Stomach (tissue), 19 donors: ENCODE measurements at places on chromosomes 16 and 17.
A peak's percentile ranks its signal among the peaks of the same experiment; 100 is the strongest.

GRCh38 chr16:86241681-86242080 is 268.6 kb upstream of the FOXF1 start:
- no peak for DNase-seq

- no peak for DNase-seq
Observed at GRCh38 chr17:72171703-72172667, 51.2 kb downstream of the SOX9 start.

DNA sequence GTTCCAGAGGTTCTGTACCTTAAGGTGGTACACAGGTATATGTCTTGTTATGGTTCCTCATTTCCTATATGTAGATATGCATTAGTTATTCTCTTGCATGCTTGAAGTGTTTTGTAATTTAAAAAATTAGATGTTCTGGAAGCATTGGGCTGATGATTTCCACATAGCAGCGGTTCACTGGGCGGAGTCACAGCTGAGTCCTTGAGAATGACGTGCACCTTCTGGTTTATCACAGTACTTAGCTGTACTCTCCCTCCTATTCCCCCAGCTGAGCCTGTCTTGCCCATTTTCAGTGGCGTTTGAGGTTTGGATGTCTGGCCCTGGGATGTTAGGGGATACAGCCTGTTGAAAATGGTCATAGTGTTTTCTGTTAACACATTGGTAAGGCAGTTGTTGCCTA is 327.1 kb downstream of the SNX29 start:
- no peak for DNase-seq

DNA sequence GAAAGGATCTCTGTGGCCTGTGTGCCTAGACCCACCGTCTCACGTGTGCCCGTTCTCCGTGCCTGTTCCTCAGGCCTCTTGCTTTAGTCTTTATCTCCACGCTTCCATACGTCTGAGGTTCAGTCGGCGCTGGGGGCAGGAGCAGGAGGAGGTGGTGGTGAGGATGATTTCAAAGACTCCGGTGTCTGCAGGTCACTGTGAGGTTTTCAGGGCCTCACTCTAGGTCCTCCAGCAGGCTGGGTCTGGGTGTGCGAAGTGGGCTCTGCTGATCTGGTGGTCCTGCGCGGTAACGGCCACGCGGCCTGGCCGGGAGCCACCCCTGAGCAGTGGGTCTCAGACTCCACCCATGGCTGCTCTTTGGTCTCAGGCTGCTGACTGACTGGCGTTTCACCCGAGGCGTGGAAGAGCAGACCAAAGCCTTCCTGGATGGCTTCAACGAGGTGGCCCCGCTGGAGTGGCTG is 14.4 kb upstream of the CLEC18A start:
- DNase-seq: no peak

DNA sequence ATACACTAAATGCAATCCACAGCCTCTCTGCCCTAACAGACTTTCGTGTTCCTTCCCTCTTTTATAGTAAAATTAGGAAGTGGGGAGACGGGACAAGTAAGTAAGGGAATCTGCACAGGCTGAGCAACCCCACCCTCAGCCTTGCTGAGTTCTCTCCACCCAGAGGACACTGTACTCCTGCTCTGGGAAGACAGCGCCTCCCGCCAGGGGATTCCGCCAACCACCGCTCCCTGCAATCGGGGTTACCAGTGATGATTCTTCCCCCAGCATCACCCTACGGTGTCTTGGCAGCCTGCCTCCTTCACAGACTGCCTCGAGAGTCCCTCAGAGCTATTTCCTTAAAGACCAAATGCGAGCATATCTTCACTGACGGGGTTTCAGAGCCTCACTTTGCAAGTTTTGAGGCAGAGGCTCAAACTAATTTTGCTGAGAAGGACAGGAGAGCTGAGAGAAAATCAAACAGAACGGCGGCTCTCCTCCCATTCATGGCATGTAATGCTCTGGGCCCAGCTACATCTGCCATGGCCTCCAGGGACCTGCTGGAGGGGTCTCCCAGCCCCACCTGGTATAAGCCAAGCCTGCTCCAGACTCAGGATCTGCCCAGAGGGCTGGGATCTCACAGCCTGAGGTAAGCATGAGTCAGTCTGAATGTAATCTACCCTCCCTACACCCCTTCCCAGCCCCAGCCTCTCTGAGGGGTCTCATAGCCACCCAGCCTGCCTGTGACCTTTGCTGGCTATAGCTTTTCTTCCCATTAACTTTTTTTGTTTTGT is 22.7 kb upstream of the ASGR2 start:
- no peak for DNase-seq

DNA sequence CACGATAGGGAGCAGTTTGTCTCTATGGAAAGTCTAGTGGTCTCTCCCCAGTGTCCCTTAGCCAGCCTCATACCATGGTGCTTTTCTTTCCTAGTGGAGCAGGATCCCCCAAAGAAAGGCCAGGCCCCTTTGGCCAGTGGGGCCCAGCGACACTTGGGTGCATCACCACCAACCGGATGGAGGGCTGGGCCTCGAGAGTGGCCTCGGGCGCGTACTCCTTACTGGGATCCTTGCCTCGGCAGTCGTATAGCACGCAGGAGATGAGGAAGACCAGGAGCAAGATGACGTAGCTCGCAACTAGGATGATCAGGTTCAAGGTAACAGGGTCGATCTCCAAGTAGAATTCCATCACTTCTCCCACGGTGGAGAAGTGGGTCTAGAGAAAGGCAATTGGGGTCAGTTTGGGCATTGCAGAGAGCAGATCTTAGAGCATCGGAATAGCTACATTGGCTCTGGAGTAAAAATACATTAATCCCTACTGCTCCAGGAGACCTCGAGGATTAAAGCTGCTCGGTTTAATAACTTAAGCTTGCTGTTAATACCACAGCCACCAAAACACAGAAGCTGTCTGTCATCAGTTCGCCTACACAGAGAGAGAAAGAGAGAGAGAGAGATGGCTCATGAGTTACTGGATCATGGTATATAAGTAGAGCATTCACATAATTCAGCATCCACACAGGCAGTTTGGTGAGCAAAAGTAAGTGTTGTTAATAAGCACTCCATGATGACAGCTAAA is at the start of gene SMIM36:
TSS of gene SMIM36 (minus strand) at position 467 of the 736 bp plus-strand sequence.
- DNase-seq: no peak

GRCh38 chr16:48434653-48435317 is 49.6 kb upstream of the SIAH1 start:
- DNase-seq: no peak

DNA sequence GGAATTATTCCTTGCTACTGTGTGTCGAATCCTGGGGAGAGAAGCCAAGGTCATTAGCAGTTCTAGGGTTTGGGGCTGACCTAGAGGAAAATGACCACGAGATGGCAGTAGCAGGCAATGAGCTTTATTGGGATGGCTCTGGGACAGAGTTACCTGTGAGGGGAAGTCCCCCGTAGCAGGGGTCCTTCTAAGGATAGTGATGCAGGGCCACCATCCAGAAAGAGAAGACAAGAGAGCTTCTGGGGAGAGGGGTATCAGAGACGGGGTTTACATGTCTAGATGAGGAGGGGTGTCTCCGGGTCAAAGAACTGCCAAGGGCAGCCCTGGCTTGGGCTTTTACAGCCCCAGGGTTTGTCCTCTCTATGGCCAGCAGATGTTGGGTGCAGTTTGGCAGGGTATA is 6.4 kb upstream of the GGT6 start:
- peak; percentile 63 for DNase-seq

- no peak for DNase-seq
Observed at GRCh38 chr16:66554495-66554894, 2.1 kb downstream of the CKLF start.

- no peak for DNase-seq
Observed at GRCh38 chr16:727291-727977, 528 bp downstream of the HAGHL start.

DNA sequence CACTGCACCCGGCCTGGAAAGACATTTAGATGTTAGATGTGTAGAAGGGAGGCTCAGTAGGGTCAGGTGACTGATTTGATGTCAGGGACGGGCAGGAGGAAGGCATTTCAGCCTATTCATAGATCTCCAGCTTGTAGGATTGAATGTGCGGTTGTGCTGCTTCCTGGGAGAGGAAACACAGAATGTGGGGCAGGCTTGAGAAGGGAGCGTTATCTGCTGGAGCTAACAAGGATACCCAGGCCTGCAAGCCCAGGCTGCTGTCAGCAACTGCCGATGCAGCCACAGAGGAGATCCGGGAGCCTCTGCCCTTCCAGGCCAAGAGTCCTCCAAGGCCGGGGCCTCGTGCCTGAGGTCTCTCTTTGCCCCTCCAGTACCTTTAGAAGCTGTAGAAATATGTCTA is 205.6 kb downstream of the SPECC1 start:
- no peak for DNase-seq

DNA sequence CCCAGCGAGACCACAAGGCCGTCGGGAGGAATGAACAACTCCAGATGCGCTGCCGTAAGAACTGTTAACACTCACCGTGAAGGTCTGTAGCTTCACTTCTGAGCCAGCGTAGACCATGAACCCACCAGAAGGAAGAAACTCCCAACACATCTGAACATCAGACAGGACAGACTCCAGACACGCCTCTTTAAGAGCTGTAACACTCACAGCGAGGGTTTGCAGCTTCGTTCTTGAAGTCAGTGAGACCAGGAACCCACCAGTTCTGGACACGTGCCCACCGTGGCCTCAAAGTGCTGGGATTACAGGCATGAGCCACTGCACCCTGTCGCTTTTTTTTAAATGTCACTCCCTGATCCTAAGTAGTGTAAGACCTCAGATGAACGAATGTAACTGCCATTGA is 17.3 kb downstream of the KPNA2 start:
- DNase-seq: no peak

- DNase-seq: no peak
Observed at GRCh38 chr16:47063011-47063724, 80.6 kb downstream of the NETO2 start.

DNA sequence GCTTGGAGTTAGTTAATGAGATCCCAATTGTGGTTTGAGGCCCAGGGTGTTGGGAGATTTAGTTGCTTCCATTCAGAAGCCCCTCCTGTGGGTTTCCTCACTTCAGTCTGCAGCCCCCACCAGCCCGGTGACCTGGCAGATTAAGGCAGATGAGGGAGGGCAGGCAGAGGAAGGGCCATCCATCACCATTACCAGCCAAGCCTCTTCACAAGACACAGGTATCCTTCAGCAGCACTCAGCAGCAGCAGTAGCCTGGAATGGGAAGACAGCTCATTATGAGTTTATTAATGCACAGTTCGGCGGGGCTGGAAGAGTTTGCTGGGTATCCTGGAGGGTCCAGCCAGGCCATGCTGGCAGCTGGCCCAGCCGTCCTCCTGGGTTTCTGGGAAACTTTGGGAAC is 90.0 kb upstream of the GPRC5B start:
- DNase-seq: no peak

- no peak for DNase-seq
Observed at GRCh38 chr16:62701426-62701825, 665.2 kb upstream of the CDH8 start.

GRCh38 chr16:7585705-7586104 is 253.1 kb downstream of the RBFOX1 start:
- no peak for DNase-seq

GRCh38 chr17:79027925-79028491 is 4.0 kb downstream of the C1QTNF1 start:
- DNase-seq: no peak

DNA sequence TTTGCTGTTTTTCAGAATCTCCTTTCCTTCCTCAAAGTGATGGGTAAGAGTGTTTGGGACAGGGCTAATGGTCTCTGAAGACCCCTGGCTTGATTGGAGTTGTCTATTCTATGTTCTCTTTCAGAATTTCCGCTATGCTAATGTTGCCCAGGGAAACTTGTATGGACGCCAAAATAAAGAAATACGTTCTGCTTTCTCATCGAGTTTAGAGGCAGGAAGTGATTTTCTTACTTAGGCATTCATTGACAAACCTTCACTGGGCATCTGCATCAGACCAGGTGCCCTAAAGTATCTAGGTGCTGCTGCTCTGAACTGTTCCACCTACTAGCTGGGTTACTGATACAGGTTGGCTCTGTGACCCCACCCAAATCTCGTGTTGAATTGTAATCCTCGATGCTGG is 787.9 kb upstream of the EEF2KMT start:
- DNase-seq: no peak

DNA sequence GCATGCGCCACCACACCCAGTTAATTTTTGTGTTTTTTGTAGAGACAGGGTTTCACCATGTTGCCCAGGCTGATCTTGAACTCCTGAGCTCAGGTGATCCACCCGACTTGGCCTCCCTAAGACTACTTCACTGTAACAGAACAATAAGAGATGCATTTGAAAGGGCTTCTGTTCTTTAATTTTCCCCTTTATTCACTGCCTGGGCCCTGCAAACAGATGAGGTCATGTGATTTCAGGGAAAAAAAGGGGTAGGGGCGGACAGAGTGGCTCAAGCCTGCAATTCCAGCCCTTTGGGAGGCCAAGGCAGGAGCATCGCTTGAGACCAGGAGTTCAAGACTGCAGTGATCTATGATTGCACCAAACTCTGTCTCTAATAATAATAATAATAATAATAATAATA is 36.3 kb downstream of the TMEM114 start:
- DNase-seq: no peak

GRCh38 chr16:23506606-23506994 is 3.7 kb downstream of the GGA2 start:
- no peak for DNase-seq

GRCh38 chr16:58938811-58939210 is 204.7 kb upstream of the GOT2 start:
- no peak for DNase-seq

DNA sequence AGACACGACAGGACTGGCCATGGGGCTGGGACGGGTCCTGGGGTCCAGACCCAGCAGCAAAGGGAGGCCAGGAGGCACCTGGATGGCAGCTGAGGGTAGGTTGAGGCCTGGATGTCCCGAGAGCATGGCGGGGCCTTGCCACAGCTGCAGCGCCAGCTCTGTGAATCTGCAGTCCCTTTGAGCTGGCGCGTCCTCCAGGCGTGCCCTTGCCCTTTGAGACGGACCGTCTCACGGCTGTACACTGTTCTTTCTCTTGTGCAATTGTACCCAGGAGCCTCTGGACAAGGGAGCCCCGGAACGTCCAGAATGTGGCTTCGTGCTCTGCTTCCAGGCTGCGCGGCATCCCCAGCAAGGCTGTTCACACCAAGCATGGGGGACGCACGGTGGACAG is 69.5 kb upstream of the CIBAR2 start:
- DNase-seq: no peak

GRCh38 chr16:84886497-84887090 is 66.8 kb downstream of the CRISPLD2 start:
- DNase-seq: no peak

DNA sequence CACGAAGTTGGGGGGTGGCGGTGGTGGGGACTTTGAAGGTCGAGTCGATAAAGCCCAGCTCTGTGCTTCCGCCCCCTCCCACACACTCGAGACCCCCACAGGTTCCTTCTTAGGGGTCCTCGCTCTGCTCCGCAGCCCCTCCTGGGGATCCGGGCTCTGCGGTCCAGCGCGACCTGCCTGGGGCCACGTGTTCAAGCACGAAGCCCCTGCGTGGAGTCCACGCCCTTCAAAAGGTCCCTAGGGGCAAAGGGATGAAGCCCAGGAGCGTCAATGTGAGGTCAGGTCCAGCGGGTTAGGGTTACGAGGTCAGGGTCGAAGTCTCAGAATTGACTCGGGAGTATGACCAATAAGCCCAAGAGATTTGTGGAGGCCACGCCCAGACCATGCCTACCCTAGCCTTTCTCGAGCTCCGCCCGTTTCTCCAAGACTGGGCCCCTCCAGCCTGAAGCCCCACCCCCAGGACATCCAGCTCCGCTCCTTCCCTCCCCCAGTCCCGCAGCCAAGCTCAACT is 786 bp upstream of the CACNA1G start:
- DNase-seq: peak; percentile 53

- no peak for DNase-seq
Observed at GRCh38 chr16:75074304-75074793, 42.2 kb downstream of the LDHD start.

- DNase-seq: no peak
Observed at GRCh38 chr17:81859906-81860755, at the start of gene P4HB. Gene P4HB, minus strand, starts transcription at chr17:81860535. Its CDS starts 64 bp downstream, at chr17:81860471.

GRCh38 chr16:47721006-47721637 is 260.0 kb downstream of the PHKB start:
- DNase-seq: no peak
